ENCODE measurements at places on chromosomes 1 and 21. TPM values are rescaled to one million over a fixed set of nuclear protein-coding genes. Genes with fewer than 3 reads are reported as not detected.

The PDZK1IP1 gene
- total RNA-seq = not detected

DNA sequence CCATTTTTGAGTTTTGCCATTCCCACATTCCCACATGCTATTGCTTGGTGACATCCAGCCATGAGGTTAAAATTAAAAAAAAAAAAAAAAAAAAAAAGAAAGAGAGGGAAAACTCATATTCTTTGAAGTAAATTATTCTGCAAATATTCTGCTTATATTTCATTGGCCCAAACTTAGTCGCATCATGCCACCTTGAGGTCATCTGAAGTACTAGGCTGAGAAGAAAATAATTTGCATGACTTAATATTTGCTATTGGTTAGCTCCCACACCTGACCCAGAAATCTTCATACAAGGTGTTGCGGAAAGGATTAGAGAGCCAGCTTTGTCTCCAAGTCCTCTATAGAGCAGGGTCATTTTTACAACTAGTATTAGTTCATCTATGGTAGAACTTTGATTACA lies 2206.0 kb downstream of the MRPL39 start:
- DNase-seq = no peak

The TRIM17 gene
- total RNA-seq = not detected

The MLLT11 gene
- 35.8 TPM for total RNA-seq

The MFAP2 gene
- total RNA-seq = 0.57 TPM

DNA sequence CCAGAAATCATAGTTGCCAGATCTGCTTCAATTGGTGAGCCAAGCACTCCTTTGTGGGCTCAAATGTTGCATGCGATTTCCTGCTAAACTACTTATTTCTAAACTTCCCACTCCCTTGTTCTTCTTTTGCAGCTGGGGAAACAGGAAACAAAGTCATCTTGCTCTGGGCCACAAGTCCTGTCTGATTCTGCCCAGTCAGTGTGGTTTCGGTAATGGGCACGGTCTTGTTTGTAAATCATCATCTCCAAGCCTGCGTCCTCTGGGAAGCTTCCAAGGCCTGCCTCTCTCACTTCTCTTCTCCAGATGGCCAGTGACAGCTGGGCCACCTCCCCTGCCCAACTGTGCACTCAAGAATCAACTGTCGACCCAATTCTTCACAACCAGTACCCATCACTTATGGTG lies 4.4 kb downstream of the S100A8 start:
- peak; percentile 61 for DNase-seq

- DNase-seq = no peak
These were observed 185.8 kb downstream of the MRPL39 start for GRCh38 chr21:25421321-25422028.

The PTGFR gene
- 1.1 TPM for total RNA-seq

The PTPN7 gene
- 0.49 TPM for total RNA-seq

The CLCA2 gene
- not detected for total RNA-seq

The TMOD4 gene
- 434 TPM for total RNA-seq

DNA sequence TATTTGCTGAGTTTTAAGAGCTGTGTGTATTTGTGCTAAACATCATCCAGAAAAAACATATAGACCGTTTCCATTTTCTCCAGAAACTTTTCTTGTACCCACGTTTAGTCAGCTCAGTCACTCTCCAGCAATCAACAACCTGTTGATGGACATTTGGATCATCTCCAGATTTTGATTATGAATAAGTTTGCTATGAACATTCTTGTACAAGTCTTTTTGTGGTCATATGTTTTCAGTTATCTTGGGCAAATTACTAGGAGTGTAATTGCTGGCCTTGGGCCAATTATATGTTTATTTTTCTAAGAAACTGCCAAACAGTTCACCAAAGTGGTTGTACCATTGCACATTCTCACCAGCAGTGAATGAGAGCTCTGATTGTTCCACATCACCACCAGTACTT lies 221.8 kb downstream of the CENPF start:
- DNase-seq = no peak

DNA sequence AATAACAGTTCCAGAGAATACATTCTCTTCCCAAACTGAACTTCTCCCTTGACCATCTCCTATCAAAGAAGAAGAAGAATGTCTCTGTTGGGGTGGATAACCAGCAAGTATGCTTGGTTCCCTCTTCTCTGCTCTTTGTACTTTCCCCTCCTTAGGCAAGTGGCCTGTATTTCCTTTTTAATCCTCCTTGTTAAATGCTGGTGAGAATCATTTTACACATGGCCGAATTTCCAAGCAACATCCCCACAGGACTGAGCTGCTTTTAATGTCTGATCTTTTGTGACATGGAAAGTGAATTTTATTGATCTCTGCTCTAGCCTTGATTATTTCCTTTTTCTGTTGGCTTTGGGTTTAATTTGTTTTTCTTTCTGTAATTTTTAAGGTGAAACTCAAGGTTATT lies 336.7 kb downstream of the DUSP10 start:
- no peak for DNase-seq

The MYOM3 gene
- total RNA-seq = 130 TPM

GRCh38 chr1:6984986-6985385 lies 199.7 kb downstream of the CAMTA1 start:
- no peak for DNase-seq

DNA sequence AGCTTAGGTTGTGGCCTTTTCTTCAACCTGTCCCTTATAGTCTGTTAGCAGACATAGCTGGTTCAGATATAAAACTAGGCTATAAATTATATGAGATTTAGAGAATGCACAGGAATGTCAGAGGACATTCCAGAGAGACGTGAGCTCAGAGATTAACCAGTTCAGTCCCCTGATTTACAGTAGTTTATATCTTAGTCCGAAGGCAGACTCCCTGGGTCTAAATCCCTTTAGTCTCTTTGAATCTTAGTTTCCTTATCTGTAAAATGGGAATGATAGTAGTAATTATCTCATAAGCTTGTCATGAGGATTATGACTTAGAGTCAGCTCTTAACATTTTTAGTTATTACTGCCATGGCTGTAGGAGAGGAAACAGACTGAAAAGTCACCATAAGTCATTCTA lies 45.5 kb upstream of the PLXNA2 start:
- DNase-seq = no peak

DNA sequence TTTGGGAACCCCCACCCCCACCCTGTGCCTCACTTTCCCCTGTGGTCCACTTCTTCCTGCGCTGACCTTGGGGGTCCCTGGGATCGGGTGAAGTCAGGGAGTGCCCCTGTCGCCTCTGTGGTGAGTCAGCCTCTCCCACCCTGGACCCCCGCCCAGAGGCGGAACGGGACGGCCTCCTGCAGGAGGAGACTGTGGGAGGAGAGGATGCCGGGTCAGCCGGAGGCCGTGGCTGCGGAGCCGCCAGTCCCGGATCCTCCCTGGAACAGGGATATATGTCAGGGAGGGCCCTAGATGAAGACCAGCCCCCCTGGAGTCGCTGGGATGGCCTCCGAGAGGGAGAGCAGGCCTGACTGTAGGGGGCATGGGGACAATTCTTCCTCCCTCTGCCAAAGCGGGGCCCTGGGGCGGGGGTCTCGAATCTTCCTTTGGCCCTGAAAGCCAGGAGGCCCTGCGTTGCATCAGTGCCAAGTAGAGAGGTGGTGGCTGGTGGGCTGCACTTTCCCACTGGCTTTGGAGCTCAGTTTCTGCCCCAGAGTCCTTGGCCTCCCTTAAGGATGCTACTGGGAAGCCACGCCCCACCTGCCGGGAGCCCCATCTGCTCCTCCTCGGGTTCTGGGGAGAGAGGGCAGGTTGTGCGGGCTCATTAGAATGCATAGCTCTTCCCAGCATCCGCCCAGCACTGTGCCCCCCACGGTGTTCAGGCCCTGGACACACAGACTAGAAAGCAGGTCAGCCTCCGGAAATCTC lies 930 bp downstream of the ARHGEF10L start:
- DNase-seq = peak; percentile 72

The UBE2U gene
- not detected for total RNA-seq

DNA sequence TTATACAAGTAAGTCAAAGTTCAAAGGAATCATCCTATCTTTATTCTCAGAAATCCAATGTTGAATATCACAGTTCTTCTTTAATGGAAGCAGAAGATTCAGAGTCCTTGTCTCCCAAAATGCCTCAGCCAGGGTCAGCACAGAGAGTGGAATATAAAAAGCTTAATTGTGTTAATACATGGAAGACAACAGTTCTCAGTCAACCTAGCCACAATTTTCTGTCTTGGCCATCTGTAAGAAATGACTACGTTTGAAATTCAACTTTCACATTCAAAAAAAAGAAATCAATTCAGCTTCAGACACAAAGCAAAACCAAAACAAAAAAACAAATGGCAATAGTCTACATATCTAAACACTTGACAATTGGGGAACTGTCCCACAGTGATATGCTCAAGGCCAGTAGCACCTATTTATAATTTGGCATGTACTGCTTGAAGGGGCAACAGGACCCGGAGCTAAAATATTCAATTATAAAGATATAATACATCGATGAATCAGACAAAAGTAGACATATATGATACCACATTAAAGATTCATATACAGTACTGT lies 27.3 kb upstream of the GLIS1 start:
- DNase-seq = no peak

DNA sequence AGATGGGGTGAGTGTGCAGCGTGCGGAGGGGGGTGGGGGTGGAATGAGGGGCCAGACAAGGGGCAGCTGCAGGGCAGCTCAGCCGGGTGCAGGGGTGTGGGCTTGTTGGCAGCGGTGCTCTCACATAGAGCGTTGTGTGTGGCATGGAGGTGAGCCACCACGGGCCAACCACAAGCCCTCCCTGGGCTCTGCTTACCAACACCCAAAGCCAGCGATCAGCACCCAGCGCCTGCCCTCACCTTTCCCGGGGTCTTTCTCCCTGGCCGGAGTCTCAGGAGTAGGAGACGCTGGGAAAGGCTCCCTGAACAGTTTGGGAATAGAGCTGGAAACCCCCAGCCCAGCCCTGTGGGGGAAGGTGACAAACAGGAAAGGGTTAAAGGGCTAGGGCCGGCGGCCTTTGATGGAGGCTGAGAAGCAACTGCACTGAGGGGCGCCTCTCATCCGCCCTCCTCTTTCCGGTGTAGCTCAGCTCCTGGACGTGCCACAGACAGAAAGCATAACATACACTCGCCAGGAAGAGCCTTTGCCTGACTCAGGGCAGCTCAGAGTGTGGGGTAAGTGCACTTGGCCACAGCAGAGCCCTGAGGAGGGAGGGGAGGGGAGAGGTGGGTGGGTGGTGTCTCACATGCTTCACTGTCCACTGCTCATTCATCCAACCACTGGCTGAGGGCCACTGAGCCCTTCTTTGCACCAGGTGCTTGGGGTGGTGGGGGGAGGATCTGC lies 577 bp downstream of the IKBKE start:
- DNase-seq = peak; percentile 40

The MEX3A gene
- total RNA-seq = 0.10 TPM

The HAO2 gene
- not detected for total RNA-seq

The TAL1 gene
- 2.1 TPM for total RNA-seq

- DNase-seq = no peak
These were observed 1047.9 kb upstream of the NCAM2 start for GRCh38 chr21:19950347-19950746.

DNA sequence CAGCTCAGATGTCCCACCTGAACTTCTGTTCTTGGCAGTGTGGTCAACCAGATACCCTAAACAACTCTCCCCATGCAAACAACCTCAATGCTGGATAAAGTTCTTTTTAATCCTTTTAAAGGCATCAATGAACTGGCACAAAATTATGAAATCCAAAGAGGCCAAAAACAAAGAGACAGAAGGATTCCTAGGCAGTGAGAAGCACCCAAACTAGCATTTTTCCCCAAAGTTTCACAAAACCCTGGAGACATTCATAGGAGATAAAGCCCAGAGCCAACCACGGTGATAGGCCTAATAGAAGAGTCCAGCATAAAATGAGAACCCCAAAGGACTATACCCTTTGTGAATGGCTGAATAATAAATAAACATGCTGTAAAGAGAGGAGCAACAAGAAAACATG lies 50.7 kb downstream of the MATN1 start:
- DNase-seq = no peak

DNA sequence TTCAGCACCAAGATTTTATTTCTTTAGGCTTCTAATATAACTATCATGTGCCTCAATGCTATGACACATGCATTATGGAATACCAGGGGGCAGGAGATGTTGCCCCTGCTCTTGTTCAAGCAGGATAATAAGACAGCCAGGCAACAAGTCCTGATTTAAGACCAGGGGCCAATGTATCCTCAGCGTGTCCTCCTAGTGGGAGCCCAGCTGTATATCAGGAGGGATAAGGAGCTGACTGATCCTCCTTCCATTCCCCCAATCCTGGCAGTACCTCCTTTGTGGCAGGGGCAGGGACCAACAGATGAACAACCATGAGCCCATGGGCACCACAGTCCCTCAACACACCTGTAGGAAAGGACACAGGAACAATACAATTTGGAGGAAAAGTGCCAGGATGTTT lies 29.3 kb downstream of the SORT1 start:
- DNase-seq = no peak

The FAM110D gene
- total RNA-seq = 1.2 TPM

GRCh38 chr1:172545396-172546004 lies 12.6 kb downstream of the SUCO start:
- DNase-seq = no peak

The TBX15 gene
- 140 TPM for total RNA-seq

- DNase-seq = no peak
These were observed 117.2 kb downstream of the FASLG start for GRCh38 chr1:172776071-172776470.

- DNase-seq = no peak
These were observed 40.6 kb upstream of the RABGAP1L start for GRCh38 chr1:174118751-174119150.

DNA sequence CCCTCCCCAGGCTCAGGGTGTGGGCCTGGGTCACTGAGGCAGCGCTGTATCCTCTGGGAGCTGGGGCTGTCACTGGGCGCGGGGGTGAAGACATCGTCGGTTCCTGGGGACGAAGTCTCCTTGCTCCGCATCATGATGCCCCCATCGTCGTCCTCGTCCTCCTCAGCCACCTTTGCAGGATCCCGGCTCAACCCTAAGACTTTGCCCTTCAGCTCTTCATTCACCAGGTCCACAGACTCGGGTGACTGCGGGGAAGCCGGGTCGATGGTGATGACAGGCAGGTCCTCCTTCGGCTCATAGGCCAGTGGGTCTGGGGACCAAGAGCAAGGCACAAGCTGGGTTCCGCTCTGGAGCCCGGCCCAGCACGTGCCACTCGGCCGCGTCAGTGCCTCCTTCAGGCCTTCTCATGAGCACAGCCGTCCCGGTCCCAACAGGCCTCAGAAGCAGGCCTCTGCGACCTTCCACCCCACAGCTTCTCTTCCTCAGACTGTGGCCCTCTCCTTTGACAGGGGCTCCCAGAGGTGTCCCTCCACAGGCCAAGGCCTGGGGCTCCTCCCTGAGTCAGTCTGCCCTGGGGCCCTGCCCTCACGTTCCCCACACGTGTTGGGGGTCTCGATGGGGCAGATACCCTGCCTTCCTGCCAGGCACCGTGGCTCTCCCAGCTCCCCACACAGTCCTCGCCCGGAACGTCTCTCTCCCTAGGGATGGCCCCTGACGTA lies 54.4 kb downstream of the SLC9A1 start:
- no peak for DNase-seq

GRCh38 chr21:45555557-45556301 lies 13.5 kb upstream of the SLC19A1 start:
- peak; percentile 87 for DNase-seq

The CTH gene
- 2.0 TPM for total RNA-seq

The APP gene
- 71.0 TPM for total RNA-seq

- DNase-seq = no peak
These were observed 8.3 kb upstream of the CACYBP start for GRCh38 chr1:174991473-174991872.

Data from psoas muscle (tissue), 8 donors.